NCI-H526 (cell line): ENCODE measurements at places on chromosomes 3 and 15.

- DNase-seq, result no peak
Measured at GRCh38 chr3:45679805-45680204, 9.4 kb upstream of the SACM1L start.

DNA sequence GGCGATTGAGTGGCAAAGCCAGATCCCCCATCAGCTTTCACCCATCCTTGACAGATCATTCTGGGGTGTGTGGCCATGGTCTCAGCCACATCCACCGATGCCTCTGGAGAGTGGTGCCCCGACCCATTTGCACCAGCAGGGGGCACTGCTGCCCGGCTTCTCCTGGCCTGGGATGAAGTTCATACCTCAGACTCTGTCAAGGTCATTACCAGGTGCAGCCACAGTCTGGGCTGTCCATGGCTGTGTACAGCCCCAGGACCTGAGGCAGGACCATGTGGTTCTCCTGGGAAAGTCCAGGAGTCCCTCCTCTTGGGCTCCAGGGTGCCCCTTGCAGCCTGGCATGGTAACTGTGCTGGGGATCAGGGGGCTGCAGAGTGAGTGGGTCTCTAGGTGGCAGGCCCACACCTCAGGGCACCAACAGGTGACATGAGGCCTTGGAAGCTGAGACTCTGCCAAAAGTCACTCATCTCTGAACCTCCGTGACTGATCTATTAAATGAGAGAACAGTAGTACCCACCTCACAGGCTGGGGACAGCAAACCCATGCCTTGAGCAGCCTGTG lies 67.2 kb downstream of the CACNA2D2 start:
- DNase-seq, result peak; percentile 31

DNA sequence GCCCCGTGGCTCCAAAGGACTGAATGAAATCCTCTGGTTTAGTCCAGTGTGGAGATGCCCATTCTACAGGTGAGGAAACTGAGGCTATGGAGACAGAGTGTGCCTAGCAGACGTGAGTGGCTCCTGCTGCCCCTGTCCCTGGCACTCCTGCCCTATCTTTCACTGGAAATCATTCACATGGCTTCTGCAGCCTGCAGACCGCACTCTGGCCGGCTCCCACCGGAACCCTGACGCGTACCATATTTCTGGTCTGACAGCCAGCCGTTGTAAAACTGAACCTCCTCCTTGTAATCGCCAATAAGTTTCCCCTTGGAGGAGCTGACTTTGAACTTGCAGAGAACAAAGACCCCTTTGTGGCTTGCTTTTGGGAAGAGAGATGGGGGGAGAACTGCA lies 136.5 kb downstream of the CHSY1 start:
- no peak for DNase-seq

- no peak for DNase-seq
Measured at GRCh38 chr15:39127925-39128617, 452.8 kb upstream of the THBS1 start.

DNA sequence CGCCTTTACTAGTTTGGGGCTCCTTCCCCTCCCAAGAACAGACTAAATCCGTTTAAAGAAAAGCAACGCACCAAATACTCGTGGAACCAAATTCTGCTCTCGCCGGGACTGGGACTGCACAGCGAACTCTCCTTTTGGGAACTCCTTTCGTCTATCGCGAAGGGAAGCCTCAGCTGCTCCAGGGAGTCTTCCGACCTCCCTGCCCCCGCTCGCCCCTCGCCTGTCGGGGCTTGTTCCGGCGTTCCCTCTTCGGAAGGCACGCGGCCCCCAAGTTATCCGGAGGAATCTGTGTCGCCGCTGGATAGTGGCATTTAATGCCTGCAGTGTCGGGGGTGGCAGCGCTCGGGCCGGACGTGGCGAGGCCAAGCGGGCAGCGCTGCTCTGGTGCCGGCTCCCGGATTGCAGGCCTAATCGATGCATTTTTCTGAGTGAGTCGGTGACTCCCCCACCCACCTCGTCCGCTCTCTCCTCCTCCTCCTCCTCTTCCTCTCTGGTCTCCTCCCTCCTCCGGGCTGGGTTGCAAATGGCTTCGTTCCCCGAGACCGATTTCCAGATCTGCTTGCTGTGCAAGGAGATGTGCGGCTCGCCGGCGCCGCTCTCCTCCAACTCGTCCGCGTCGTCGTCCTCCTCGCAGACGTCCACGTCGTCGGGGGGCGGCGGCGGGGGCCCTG lies at the start of gene TRIM71:
TRIM71 (plus strand) TSS at position 440 of the 671 bp plus-strand sequence; CDS start at position 524, 84 bp downstream.
- DNase-seq, result no peak

GRCh38 chr3:184349563-184350470 lies 11.6 kb downstream of the CLCN2 start:
- DNase-seq, result no peak

DNA sequence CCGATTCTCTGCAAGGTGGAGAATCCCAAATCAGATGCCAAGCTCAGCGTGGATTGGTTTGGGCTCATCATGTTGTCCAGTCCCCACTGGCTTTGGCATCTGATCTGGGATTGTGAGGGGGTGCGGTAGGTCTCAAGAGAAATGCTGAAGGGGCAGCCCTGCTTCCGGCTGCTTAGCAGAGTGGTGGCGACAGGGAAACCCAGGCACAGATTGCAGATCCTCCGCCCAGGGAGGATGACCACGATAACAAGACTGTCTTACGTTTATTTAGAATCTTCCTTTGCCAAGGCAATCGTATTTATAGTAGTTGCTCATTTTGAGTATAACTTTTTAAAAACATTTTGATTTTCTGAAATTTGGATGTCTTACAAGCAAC lies 61.1 kb downstream of the SLC12A8 start:
- DNase-seq, result no peak

DNA sequence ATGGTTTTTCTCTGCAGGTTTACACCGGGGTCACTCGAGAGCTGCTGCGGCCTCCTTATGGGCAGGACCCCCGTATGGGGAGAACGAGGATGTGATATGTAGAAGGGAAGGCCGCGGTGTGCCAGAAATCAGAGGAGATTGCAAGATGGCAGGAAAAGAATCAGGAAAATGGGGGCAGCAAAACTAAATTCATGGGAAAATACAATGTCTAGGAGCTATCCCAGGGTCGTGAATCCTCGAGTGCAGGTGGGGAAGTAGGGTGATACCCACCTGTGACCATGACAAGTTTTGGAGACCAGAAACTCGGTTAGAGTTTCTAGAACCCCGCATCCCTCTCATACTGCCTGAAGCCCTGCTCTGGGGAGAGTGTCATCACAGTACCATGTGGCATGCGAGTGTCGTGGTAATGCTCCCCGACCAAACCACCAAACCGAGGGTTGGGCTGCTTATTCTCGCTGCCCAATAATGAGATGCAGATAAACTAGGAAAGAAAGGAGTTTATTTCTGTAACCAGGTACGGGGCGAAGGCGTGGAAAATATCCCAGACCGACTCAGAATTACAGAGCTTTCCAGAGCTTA lies 781 bp downstream of the TRNT1 start:
- no peak for DNase-seq

DNA sequence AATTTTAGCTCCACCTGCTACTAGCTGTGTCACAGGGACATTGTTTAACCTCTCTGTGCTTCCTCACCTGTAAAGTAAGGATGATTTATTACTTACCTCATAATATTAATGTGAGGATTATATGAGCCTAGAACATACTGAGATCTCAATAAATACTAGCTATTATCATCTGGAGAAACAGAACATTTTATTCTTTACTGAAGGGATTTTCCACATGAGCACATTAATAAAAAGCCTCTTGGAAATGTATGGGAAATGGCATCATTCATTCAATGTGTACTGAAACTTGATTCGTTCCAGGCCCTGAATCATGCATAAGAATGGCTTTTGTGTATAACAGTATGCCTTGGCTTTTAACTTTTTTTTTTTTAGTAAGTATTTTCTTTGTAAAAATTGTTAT lies 11.0 kb upstream of the CEMIP start:
- no peak for DNase-seq

GRCh38 chr3:185552358-185552877 lies at the start of gene LIPH:
LIPH (minus strand) TSS chr3:185552588; CDS start chr3:185552471, 117 bp downstream.
- peak; percentile 25 for DNase-seq

DNA sequence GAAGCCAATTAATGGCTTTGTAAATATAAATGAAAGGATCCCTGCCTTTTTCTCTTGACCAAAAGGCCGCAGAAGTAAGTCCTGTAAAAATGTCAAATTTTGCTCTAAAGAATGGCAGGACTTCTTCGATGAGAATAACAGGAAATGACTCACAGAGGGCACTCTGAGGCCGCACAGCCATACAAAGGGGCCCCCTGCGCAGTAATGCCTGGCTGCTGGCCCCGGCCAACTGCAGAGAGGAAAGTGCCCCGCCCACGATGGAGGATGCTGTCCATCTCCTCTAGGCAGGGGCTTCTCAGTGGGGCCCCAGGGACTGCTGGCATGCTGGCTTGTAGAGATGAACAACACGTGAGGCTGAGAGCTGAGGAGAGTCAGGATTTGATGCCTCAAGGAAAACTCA lies 18.1 kb upstream of the SCN10A start:
- no peak for DNase-seq

DNA sequence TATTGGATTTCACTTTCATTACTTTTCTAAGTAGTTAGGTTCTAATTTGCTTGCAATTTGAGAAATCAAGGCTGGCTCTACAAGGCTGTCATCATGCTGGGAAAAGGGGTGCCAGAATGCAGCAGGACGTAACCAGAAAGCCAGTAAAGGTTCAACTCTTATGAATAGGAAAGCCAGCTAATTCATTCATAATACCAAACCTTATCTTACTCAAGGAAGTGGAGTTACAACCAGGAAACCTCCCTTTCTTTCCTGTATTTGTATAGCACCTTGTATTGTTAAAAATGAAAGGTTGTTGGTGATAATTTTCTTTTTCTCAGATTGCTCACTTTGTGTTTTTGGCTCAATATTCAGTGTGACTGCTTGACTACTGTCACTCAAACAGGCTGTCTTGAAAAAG lies 109.4 kb downstream of the FILIP1L start:
- DNase-seq, result no peak

DNA sequence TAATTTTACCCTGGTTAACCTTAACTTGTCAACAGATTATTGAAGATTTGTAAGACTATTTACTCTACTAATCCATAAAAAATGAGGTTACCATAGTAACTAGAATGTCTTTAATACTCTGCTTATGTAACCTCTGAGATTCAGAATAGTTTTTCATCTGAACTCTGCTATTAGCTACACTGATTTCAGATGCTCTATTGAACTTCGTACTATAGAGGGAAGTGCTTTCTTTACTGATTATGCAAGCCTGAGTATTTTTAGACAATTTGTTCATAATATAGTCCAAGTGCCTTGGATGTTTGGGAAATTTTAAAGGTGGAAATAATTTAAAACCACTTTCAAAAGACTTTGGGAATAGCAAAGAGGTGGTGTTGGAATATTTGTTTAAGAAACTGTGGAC lies 107.9 kb upstream of the GBE1 start:
- DNase-seq, result no peak

GRCh38 chr3:12301031-12301430 lies 12.2 kb downstream of the PPARG start:
- DNase-seq, result no peak

- DNase-seq, result no peak
Measured at GRCh38 chr3:40137591-40138295, 171.8 kb upstream of the EIF1B start.

DNA sequence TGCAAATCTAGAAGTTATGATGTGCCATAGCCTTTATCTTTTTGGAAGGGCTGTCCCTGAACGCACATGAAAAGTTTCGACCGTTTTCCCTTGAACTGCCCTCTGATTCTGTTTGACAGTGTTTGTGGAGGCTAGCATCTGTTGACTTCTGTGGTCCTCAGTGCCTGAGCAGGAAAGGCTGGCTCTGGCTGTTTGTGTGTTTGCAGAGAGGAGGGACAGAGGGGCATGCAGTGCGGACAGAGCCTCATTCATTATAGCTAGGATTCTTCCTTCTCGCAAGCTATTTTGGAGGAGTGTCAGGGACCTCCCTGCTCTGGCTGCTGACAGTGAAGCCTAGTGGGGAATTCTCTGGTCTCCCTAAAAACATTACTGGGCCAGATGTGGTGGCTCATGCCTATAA lies 64.5 kb downstream of the CDAN1 start:
- DNase-seq, result no peak

DNA sequence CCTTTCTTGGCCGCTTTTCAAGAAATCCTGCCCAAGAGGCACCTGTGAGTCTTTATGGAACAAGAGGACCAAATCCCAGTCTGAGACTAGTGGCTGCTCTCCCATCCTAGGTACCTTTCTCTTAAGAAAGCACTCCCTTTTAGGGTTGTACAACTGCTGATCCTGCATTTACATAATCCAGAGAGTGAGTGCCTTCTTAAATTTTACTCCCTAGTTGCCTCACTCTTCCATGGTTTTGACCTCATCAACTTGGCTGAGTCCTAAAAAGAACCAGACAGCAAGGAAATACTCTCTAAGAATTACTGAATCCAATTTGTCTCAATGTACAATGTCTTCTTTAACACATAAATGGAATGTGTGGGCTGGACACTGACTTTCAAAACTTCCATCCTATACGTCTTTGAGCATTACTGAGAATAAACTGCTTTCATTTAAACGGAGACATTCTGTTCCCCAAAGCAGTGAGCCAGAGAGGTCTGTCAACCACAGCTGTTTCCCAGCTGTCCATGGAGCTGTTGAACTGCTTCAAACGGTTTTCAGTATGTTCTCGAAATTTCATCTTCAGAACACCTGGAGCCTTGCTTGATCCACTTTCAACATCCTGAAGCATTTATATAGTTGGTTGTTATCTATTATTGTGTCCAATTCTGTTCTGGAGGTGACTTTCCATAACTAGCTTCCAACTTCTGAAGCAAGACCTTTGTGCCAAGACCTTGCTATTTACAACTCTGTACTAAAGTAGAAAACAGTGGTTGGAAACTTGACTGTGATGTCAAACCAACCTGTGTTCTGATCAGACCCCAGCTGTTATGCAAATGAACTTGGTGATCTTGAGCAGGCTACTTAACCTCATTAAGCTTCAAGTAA lies 179.1 kb downstream of the SLC9A9 start:
- DNase-seq, result no peak

DNA sequence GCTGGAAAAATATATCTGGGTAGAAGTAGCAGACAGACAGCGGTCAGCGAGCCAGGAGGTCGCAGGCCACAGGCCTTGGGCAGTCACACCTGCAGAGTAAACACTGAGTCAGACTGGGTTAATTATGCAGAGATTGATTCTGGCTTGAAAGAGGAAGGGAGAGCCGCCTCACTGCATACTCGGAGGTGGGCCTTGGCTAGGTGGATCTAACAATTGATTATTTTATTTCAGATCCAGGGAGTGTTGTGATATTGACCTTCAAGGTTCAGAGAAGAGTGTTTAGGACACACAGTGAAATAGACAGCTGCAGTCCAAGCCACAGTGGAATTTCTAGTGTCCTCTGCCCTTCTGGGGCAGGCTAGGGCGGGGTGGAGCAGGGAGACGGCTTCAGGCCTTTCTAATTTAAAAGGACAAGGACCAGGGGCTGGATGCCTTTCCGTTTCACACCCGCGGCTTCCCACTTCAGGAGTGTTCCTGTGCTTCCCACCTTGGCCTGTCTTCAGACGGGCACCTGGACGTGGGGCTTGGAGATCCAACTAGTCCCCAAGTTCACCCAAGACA lies 237.3 kb downstream of the XXYLT1 start:
- DNase-seq, result no peak

DNA sequence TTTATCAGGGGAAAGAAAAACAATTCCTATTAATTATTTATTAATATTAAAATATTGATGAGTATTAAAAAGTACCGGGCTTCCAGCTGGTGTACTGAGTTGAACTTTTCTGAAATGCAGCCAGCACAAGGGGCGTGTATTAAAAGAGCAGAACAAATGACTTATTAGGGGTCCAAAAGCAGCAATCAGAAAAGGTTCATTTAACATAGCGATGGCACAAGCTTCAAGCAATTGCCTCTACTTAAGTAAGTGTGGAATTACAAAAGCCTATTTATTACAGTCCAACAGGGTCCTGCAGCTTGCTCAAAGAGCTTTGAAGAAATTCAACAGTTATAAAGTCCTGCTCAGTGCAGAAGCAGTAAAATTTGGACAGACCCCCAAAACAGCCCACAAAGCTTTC lies 285.6 kb downstream of the EPHA3 start:
- no peak for DNase-seq

GRCh38 chr3:21587894-21588293 lies 163.1 kb downstream of the ZNF385D start:
- DNase-seq, result no peak
